Activated naive CD4-positive, alpha-beta T cell treated with Interleukin-2 at 50 U/mL for 16 hours (primary cell): ENCODE measurements at places on chromosomes 5 and 9.

DNA sequence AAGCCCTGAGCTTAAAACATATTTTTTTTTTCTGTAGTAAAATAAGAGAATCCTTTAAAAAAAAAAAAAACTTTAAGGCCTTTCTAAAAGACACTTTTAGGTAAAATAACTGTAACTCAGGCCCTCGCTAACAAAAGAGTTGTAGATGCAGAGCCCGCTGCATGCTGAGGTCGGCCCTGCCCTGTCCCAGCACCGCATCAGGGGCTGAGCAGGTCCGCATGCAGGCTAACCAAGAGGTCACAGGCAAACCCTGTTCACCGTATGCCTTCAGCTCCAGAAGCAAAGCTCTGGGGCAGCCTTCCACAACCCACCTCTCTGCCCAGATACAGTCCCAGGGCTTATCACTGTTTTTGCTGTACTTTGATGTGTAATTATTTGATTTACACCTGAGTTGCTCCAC lies 216.1 kb downstream of the GNA14 start:
- DNase-seq: no peak

DNA sequence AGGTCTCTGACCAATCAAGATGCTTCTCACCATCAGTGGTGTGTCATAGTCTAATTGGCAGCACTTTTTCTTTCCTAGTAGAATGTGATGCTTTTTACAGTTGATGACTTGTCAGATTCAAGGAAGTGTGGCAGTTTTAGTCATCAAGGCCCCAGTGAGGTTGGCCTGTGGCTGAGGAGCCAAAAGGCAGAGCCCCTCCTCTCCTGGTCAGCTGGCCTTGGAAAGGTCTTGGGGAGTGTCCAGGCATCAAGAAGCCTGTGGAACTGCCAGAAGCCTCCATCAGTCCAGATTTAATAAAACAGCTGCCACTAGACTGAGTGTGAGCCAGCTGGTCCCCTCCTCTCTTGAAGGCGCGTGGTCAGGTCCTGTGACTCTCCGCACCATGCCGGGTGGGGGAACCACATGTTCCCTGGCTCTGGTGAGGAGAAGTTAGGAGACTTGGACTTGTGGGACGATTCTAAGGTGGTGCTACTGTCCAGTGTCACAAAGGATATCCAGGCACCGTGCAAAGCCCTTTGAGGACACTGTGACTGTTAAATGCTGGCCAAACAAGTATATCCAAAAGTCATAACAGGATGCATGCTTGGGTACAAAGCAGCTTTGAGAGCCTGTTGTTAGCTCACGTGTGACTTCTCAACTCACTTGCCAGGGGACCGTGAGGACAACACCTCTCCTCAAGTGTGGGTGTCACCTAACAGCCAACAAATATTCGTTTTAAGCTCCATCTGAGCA lies 6.1 kb upstream of the ANGPTL2 start:
- no peak for DNase-seq

- DNase-seq: no peak
Observed at GRCh38 chr5:40354171-40354570, 325.5 kb upstream of the PTGER4 start.

DNA sequence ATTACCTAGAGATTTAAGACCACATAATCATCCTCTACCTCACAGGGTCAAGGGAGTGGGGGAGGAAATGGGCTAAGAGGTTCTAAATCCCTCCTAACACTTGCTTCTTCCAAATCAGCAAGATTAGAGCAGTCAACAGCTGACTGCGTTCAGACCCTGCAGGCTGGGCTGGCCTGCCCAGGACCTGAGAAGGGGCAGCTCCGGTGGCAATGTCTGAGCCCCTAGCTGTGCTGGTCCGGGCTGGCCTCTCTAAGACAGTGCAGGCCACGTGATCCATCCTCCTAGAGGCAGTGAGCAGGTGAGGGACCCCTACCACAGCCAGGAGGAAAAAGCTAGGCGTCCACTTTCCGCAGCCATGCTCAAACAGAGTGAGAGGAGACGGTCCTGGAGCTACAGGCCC lies at the start of gene KCNV2:
Gene KCNV2 (plus strand): TSS at position 126 of the 400 bp plus-strand sequence. CDS start 230 bp downstream, at position 356.
- DNase-seq: no peak

DNA sequence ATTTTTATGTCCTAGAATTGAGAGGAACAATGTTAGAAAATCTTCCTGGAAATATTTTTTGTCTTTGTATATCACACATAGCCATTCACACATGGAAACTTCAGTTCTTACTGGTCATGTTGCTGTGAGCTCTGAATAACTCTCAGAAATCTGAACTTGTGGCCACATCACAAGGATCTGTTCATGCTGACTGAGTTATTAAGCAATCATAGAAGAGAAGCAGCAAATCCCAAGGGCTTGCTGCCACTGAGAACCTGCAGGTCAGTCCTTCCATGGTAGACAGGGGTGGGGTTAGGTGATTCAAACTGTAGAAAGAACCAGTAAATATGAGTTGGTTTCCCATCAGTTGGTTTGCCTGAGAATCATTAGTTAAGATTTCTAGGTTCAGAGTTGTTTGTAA lies 27.6 kb downstream of the SGCD start:
- no peak for DNase-seq

DNA sequence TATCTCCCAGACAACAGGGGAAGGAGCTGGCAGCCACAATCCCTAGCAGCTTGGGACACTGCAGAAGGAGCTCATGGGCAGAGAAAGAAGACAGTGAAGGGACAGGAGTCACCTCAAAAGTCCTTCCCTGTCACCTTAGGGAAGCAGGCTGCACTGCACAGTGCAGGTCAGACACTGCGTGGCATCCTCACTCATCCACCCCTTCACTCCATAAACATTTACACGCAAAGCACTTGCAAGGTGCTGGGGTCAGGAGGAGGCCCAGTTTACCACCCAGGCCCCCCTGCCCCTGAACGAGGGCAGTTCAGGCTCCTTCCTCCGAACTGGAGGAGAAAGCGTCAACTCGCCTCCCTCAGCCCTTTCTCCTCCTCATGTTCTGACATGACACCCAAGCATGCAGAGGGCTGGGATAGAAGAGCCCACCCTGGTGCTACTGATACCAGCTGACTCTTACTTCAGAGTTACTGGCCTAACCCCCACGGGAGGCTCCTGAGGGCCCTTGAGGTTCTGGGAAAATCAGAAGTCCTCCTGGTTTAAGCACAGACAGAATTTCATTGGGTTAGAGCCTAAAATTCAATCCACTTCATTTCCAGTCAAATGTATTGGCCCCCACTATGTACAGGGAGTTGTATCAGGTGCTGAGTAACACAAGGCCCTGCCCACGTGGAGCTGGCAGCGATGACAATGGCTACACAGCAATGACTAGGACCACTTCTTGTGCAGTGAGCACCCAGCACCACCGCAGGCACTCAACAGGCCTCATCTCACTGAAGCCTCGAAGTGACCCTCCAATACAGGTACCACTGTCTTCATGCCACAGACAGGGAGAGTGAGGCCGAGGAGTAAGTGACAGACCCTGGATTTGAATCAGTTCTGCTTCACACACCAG lies 70.4 kb downstream of the RAPGEF1 start:
- DNase-seq: peak; percentile 67

DNA sequence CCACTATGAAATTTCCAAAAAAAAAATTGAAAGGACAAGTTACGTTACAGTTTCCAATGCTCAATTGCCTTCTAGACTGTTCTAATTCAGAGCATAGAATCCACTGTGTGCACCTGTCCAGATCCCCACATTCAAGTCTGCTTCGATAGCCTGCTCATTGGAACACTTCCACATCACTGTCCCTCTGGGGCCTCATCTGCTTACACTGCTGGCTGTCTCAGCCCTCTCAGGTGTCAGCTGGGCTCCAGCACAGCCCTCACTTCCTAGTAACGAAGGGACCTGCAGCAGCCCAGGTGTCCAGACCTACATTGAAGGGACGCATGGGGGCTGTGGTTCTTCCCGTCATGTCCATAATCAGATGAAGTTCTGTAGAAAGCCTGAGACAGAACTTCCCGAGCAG lies 94.3 kb upstream of the EMB start:
- no peak for DNase-seq

DNA sequence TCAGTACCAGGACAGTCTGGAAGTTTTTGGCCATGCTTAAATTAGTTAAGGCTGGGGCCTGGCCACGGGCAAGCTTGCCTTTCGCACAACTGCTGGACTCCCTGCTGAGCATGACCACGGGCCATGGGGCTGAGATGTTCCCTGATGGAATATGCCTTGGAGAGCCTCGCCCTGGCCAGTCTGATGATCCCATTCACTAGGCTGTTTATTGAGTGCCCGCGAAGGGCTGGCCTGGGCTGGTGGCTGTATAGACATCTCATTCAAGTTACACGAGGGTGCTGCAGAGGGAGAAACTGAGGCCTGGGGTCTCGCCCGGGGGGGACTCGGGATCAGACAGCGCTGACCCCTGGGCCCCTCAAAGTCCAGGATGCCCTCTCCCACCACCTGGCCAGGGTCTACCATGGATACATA lies 7.8 kb upstream of the RXRA start:
- no peak for DNase-seq

GRCh38 chr9:91898451-91899218 lies 51.4 kb downstream of the ROR2 start:
- DNase-seq: no peak

- no peak for DNase-seq
Observed at GRCh38 chr5:34957857-34958690, 28.7 kb downstream of the DNAJC21 start.

DNA sequence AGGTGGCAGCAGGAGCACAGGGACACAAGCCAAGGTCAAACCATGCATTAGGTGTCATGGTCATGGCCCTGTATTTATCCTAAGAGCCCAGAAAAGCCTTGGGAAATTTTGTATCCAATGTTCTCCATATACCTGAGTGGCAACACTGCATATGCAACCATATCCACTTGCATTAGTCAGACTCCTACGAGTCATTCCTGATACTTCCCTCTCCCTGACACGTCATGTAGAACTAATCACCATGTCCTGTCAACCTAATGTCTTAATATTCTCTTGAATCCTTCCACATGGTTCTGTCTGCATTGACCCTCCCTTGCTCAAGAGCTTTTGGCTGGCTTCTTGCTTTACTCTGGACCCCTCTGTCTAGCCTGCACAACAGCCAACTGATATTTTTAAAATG lies 9.4 kb downstream of the SCGB3A2 start:
- DNase-seq: no peak

DNA sequence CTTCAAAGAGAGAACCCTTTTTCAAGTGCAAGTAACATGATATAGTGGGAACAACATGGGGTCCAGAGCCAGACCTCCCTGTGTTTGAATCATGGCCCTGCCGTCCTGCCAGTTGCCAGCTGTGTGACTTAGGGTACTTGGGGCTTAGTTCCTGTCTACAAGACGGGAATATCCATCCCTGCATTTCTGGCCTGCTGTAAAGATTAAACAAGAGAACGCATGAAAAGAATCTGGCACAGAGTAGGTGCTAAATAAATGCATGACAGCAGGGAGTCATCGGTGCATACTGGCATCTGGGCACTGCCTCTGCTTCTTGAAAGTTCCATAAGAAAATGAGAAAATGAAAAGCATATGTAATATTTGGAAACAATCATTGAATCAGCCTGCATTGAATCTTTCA lies 77.8 kb upstream of the PRRC1 start:
- DNase-seq: no peak

- no peak for DNase-seq
Observed at GRCh38 chr9:34289159-34289558, 39.9 kb downstream of the KIF24 start.

DNA sequence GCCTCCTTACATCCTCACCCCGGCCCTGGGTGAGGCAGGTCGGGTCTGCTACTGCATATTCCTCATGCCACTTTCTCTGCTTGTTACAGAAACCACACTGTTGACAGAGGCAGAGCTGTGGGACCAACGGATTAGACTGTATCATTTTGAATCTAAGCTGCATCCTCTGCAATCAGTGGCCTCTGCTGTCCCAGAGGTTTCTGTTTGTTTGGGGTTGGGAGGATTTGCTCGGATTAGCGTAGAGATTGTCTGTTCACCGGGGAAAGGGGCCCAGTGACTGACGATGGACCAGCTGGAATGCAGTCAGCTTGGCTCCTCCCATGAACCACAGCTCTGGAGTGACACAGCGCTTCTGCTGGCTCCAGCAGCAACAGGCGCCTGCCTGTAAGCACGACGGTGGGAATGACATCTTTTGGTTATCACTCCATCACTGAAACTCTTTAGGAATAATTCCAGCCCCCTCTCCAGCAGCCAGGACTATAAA lies 37.3 kb upstream of the ADRA1B start:
- DNase-seq: no peak

GRCh38 chr9:91647371-91647770 lies 223.7 kb upstream of the NFIL3 start:
- no peak for DNase-seq

DNA sequence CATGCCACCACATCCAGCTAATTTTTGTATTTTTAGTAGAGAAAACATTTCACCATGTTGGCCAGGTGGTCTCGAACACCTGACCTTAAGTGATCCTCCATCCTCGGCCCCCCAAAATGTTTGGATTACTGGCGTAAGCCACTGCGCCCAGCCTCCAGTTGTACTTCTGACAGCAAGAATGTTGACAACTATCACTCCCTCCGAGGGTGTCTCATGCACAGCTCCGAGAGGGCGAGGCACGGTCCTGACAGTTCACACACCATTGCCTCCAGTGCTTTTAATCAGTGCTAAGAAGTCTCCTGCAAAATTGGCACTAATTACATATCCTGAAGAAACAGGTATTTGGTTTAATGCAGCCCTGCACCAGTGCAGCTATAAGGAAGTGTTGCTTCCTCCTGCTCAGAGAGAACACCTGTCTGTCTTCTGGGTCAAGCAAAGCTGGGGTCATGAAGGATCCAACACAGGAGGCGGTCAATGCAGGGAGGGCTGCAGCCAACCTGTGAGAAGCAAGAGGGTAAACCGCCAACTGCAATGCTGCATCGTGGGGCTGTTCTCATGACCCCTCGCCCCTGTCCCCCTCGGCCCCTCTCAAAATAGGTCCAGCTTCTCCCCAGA lies 184.0 kb downstream of the MED10 start:
- no peak for DNase-seq

DNA sequence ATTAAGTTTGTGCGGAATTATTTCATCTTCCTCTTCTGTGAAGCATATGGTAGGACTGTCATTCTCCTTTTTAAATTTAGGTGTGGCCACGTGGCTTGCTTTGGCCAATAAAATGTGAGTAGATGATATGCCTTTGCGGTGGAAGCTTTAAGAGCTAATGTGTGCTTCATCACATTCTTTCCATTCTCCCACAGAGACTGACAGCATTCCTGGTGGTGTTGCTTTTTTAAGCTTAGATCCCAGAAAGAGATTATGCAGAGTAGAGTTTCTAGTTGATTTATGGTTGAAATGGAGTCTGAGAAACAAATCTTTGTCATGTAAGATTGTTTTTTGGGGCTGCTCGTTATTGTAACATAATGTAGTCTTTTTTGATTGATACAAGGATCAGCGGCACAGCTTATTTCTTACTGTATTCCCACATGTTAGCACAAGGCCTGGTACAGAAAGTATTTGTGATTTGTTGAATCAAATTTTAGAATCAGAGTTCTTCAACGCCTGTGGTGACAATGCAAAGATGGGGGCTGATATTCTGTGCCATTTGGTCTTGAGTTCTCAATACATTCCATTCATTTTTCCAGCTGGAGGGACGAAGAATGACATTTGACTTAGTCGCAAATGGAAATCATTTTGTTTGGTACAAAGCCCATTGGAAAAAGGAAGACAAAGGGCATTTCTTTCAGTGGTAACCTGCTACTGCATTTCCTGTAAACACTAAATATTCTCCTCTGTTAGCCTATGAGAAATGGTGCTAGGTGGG lies 209.9 kb upstream of the VLDLR start:
- no peak for DNase-seq

- no peak for DNase-seq
Observed at GRCh38 chr9:19701274-19701673, 87.6 kb downstream of the SLC24A2 start.

GRCh38 chr9:77221431-77221830 lies 44.1 kb downstream of the VPS13A start:
- DNase-seq: no peak

- no peak for DNase-seq
Observed at GRCh38 chr5:124080256-124080655, 568.3 kb downstream of the CSNK1G3 start.

- DNase-seq: no peak
Observed at GRCh38 chr9:79073201-79073600, 498.6 kb upstream of the TLE4 start.
